ENCODE measurements at places on chromosomes 7 and 10. TPM values are rescaled to one million over a fixed set of nuclear protein-coding genes. Genes with fewer than 3 reads are reported as not detected.

DNA sequence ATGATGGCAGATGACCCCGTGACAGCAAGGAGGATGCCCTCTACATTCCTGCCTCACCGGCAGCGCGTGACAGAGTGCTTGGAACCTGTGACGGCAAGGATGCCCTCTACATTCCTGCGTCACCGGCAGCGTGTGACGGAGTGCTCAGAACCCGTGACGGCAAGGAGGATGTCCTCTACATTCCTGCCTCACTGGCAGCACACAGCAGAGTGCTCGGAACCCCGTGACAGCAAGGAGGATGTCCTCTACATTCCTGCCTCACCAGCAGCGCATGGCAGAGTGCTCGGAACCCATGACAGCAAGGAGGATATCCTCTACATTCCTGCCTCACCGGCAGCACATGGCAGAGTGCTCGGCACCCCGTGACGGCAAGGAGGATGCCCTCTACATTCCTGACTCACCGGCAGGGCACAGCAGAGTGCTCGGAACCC, 231.0 kb downstream of the DIP2C start:
- no peak for DNase-seq
- H3K36me3 ChIP-seq: no peaks in the 10 kb centered on the region
- no peaks in the 10 kb centered on the region for H3K4me1 ChIP-seq
- no peak overlapping the region for H3K4me3 ChIP-seq

DNA sequence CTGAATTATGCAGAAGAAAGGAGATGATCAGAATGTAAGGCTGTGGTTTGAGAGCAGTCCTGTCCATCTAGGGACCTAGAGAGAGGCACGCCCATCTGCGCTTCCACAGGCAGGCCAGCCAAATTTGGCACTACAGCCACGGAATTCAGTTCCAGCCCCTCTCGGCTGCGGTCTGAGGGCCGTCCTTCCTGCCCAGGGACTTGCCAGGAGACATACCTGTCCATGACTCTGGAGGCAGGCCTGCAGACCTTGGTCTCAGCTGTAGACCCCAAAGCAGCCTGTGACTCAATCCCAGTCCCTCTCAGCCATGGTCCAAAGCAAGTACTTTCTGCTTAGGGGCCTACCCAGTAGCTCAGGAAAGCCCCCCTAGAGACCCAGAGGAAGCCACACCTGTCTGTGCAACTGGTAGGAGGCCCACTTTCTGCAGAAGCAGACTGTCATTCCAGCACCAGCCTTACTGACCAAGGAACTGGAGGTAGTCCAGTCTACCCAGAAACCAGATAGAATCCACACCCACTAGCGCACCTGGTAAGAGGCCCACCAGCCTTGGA, 720.9 kb downstream of the PARD3 start:
- H3K4me3 ChIP-seq: no peak overlapping the region
- no peak overlapping the region for H3K27ac ChIP-seq
- DNase-seq: no peak
- H3K36me3 ChIP-seq: no peaks in the 10 kb centered on the region
- H3K4me1 ChIP-seq: no peaks in the 10 kb centered on the region
- no peaks in the 10 kb centered on the region for H3K27me3 ChIP-seq

- no peaks in the 10 kb centered on the region for H3K36me3 ChIP-seq
- H3K4me3 ChIP-seq: no peak overlapping the region
- no peak for DNase-seq
- no peak overlapping the region for H3K27ac ChIP-seq
- no peaks in the 10 kb centered on the region for H3K27me3 ChIP-seq
These were observed 71.9 kb upstream of the DUSP5 start for GRCh38 chr10:110425684-110426293.

- DNase-seq: no peak
- H3K4me1 ChIP-seq: no peaks in the 10 kb centered on the region
- no peak overlapping the region for H3K27ac ChIP-seq
- H3K36me3 ChIP-seq: no peaks in the 10 kb centered on the region
- H3K4me3 ChIP-seq: no peak overlapping the region
These were observed 26.3 kb upstream of the SLC35G1 start for GRCh38 chr10:93867525-93867924.

GRCh38 chr7:139328375-139328774, 12.8 kb upstream of the FMC1 start:
- no peak for DNase-seq
- H3K27me3 ChIP-seq: no peaks in the 10 kb centered on the region
- no peaks in the 10 kb centered on the region for H3K4me1 ChIP-seq
- H3K27ac ChIP-seq: no peak overlapping the region

The KIN gene
- 7.4 TPM for total RNA-seq

The NAPEPLD gene
- 17.4 TPM for total RNA-seq

DNA sequence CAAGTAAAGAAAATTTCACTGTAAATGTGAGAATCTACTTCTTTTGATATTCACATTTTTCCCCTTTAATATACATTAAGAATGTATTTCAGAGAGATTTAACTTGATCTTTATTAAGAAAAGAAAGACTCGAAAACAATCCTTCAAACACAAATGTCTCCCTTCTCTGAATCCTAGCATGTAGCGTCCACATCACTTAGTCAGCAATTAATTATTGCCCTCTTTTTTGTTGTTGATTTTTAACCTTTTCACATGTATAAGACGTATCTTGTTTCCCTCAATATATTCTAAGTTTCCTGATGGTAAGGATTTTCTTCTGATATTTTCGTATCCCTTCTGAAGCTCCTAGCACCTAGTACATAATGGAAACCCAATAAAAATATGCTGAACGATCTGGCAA, 6.6 kb downstream of the PDE1C start:
- H3K27ac ChIP-seq: no peak overlapping the region
- H3K4me3 ChIP-seq: no peak overlapping the region
- H3K4me1 ChIP-seq: no peaks in the 10 kb centered on the region

GRCh38 chr7:100822236-100823139, 4.8 kb downstream of the EPHB4 start:
- H3K27me3 ChIP-seq: no peaks in the 10 kb centered on the region
- H3K4me3 ChIP-seq: no peak overlapping the region
- H3K4me1 ChIP-seq: no peaks in the 10 kb centered on the region
- H3K27ac ChIP-seq: peak overlapping the region; percentile 6

The PTF1A gene
- not detected for total RNA-seq

The IFIT1B gene
- total RNA-seq: not detected

The STEAP4 gene
- total RNA-seq: 5.8 TPM

DNA sequence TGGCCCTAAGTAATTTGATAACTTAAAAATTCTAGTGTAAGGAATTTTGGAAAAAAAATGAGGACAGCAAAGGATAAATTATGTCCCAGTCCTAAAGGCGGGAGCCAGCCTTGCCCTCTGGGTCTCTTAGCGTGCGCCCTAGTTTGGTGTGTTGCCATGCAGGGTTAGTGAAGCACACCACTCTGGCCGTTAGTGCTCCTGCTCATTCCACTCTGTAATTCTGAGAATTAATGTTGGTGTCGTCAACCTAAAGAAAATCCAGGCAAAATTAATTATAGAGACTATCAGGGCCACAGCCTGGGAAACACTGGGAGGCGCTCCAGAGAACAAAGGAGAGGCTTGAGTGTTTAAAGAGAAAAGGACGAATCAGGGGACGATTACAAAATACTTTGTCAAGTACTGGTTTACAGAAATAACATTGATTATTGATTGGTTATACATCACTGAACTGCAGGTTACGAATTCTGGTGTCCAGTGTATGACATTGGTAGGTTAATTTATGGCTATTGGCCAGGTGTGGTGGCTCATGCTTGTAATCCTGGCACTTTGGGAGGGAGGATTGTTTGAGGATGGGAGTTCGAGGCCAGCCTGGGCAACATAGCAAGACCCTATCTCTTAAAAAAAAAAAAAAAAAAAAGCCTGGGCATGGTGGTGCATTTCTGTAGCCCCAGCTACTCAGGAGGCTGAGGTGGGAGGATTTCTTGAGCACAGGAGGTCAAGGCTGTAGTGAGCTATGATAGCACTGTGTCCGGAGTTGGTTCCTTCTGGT, 5.8 kb downstream of the DYNC2I1 start:
- peaks cover 4% of the 10 kb centered on the region for H3K4me1 ChIP-seq
- no peak for DNase-seq
- no peaks in the 10 kb centered on the region for H3K36me3 ChIP-seq
- H3K27ac ChIP-seq: no peak overlapping the region
- no peak overlapping the region for H3K4me3 ChIP-seq

DNA sequence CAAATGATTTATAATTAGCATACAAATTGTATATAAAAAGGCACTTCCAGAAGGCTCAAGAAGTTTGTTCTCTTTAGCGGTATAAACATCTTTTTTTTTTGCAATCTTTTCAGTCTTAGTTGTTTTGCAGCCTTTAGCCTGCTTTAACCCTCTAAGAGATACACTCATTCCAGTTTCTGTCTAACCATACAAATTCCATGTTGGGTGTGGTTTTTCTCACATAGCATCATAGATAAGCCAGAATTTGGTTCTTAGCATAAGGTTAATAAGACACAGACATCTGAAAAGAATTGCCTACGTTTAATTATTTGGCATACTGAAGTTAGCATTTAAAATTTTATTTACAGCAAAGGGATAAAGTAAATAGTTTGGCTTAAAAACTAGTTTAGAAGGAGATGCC, 92.5 kb upstream of the NPVF start:
- no peak overlapping the region for H3K27ac ChIP-seq
- H3K36me3 ChIP-seq: no peaks in the 10 kb centered on the region
- no peaks in the 10 kb centered on the region for H3K27me3 ChIP-seq
- no peaks in the 10 kb centered on the region for H3K4me1 ChIP-seq

DNA sequence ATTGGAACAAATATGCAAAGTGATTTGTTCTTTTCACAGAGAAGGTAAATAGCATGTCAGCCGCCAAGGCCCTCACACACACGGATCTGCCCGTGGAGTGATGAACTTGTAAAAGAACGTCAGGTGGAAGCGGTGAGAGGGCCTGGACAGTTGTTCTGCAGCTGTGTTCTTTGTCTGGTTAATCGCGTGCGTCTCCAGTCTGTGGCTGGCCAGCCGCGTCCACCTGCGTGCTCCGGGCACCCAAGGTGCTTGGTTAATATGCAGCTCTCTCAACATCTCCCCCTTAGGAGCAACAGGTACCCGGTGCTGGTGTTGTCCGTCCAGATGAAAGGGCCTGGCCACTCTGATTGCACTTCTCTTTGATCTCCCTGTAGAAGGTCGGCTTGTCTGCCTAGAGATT, 162.9 kb downstream of the MGMT start:
- DNase-seq: no peak
- no peaks in the 10 kb centered on the region for H3K27me3 ChIP-seq
- H3K4me3 ChIP-seq: no peak overlapping the region
- no peak overlapping the region for H3K27ac ChIP-seq
- no peaks in the 10 kb centered on the region for H3K4me1 ChIP-seq

GRCh38 chr10:14673189-14673861, 101.4 kb downstream of the FAM107B start:
- H3K27ac ChIP-seq: peak overlapping the region; percentile 93
- no peaks in the 10 kb centered on the region for H3K27me3 ChIP-seq

The OR2A12 gene
- not detected for total RNA-seq

DNA sequence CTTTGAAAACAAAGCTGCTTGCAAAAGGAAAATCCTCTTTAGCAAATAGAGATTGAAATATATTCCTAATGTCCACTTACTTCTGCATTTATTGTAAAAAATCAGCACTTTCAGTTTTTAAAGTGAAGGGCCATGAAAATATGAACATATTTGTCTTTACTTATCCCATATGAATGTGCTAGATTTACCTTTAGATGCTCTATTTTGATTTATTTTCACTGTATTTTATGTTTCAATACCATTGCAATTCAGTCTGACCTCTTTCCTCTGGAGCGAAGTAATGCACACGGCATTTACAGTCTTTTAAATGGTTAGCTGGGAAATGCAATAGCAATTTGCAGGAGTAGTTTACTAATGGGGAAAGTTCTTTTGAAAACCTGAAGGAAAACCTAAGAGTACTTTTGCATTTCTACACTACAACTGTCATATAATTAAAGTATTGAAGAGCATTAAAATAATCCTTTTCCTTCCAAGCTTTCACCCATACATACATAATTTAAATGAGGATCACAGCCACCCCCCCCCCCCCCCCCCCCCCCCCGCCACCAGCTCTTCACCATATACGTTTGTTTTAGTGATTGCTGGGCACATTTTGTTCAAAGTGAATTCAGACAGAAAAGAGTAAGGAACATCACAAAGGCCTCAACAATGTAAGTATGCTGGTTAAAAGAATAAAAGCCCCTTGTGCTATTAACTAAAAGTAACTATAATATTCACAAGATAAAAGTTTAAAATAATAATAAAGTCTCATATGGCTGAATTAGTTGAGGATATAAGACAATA, 3.5 kb downstream of the SKIDA1 start:
- peak overlapping the region; percentile 91 for H3K27ac ChIP-seq
- DNase-seq: no peak
- no peaks in the 10 kb centered on the region for H3K36me3 ChIP-seq
- no peaks in the 10 kb centered on the region for H3K4me1 ChIP-seq
- no peak overlapping the region for H3K4me3 ChIP-seq

DNA sequence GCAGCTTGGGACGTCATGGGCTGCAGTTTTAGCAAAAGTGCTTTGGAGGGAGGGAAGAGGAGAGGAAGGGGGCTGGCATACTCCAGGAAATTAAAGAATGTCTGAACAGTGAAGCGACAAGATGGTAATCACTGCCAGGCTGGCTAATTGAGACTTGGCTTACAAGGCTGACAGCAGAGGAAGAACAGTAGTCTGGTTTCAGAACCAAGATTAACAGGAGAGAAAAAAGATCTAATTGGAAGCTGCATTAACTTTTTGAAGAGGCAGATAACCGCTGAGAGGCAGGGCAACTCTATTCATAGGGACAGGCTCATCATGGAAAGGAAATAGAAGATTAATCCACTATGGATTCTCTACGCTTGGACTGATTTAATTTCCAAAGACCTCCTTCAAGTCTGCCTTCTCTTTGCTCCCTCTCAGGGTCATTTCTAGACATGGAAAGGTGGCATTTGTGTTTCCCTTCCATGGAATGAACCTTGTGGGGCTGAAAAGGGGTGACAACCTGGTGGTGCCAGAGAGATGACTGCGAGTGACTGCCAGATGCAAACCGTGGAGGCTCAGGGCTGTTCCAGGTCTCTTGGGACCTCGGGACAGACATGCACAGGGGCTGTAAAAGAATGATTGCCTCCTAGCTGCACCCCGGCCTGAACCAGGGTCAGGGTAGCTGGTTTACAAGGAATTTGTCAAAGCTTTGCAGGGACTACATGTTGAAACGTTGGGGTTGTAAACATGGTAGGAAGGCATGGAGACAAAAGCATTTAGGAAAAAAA, 210.2 kb upstream of the NPY start:
- H3K36me3 ChIP-seq: no peaks in the 10 kb centered on the region
- no peaks in the 10 kb centered on the region for H3K27me3 ChIP-seq
- H3K4me3 ChIP-seq: no peak overlapping the region

DNA sequence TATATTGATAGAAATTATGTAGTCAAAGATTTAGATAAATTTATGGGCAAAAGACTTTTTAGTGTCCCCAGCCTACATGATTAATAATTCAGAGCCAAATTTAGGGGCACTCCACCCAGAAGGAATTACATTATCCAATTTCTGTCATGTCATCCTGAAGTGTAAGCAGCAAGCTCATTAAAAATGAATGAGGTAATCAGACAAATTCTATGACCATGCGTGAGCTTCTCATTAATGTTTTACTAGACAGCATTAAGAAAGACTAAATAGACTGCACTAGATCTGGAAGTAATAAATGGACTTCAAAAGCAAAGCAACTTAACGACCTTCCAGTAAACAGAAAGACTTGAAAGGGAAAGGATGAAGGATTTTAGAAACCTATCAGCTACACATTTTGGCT, 22.7 kb upstream of the TRUB1 start:
- H3K4me1 ChIP-seq: no peaks in the 10 kb centered on the region
- no peaks in the 10 kb centered on the region for H3K27me3 ChIP-seq
- no peaks in the 10 kb centered on the region for H3K36me3 ChIP-seq
- no peak for DNase-seq
- H3K4me3 ChIP-seq: no peak overlapping the region
- no peak overlapping the region for H3K27ac ChIP-seq

The PITX3 gene
- total RNA-seq: not detected

- H3K36me3 ChIP-seq: no peaks in the 10 kb centered on the region
- H3K27me3 ChIP-seq: no peaks in the 10 kb centered on the region
- no peaks in the 10 kb centered on the region for H3K4me1 ChIP-seq
- H3K27ac ChIP-seq: no peak overlapping the region
- peak; percentile 39 for DNase-seq
These were observed 11.9 kb upstream of the OPALIN start for GRCh38 chr10:96370584-96371157.
